ENCODE measurements at places on chromosomes 2 and 18.

- DNase-seq, result no peak
Measured at GRCh38 chr2:194718881-194719280, 938.1 kb upstream of the SLC39A10 start.

DNA sequence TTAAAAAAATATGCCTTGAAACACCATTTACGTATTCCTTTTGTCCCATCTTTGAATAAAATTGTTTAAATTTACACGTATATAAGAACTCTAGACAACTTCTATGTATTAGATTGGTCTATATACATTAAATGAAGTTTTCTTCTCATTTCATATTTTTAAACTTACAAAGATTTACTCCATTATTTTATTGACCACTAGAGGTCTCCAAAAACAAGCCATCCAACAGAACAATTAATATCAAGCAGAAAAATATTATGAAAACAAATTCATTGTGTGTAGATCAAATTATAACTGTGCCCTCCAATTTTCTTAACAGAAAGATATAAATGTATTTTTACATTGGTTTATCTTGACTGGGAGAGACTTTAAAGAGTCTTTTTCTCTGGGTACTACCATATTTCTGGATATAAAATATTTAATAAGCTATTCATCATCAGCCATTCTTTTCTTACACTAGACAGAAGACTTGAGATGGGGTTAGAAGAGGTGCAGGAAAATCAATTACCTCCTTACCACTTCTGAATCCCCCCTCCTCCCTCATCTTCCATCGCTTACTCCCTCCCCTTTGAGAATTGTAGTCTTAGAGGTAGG, 66.5 kb downstream of the DPP4 start:
- DNase-seq, result peak; percentile 4

DNA sequence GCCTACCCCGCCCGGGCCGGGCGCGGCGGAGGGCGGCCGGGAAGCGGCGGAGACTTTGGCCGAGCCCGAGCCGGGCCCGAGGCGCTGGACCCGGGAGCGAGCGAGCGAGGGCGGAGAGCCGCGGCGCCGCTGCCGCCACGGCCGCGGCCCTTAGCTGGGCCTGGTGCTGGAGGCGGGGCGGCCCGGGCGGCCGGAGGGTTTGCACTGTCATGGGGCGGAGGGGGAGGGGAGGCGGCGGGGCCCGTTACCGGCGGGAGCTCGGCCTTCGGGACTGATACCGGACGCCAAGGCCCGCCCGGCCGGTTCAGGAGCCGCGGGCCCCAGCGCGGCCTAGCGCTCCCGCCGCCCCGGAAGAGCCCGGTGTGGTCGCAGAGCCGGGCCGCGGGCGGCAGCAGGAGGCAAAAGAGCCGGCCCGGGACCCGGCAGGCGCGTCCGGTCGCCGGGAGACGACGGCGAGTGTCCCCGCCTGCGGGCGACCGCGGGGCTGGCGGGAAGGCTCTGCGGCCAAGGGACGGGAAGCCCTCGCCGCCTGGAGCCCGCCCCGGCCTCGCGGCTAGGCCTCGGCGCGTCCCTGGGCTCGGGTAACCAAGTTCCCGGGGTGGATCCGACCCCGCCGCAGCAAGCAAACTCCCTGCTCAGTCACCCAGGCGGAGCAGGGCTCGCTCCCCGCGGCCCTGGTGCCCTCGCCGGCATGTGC, 697 bp downstream of the KCMF1 start:
- peak; percentile 72 for DNase-seq

DNA sequence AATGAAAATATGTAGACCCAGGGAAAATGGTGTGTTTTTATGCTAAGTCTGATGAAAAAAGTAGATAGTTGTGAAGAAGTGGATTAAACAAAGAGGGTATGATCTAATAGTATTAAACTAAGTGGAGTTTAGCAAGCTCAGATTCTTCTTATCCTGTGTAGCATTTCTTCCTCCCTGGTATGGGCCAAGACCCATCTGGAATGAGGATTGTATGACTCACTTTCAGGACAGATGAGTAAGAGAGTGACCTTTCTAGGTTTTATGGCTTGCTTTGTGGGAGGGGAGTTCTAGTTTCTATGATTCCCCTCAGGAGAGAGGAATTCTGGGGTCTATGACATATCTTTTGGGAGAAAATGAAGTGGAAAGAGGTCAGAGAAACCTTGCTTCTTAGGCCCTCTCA, 550.1 kb downstream of the SPAG16 start:
- DNase-seq, result no peak

Data from hematopoietic multipotent progenitor cell treated with erythropoietin and hydrocortisone succinate and interleukin-3 and kit ligand, for 15 days (in vitro differentiated cells).